ENCODE measurements at places on chromosomes 3 and 15.

GRCh38 chr3:170889630-170890029, 18.8 kb downstream of the EIF5A2 start:
- no peak for DNase-seq

DNA sequence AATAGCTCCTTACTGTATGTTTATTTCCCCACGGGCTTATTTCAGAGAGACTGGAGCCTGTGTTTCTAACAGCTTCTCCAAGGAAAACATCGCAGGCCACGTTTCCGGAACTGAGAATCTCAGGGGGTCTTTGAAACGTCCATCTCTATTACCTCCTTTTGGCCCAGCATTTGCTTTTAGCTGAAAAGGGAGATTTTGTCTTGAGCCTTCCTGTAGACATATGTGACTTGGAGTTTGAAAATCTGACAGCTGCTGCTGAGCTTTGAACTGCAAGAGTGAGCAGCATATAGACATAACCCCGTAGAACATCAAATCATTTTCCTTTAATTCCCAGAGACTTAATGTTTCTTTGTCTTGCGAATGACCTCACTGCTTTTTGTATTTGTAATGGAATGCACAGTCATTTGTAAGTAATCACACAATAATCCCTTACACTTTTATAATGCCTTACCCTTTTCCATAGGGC, 54.6 kb downstream of the LPP start:
- no peak for DNase-seq

- DNase-seq, result no peak
These were observed 68.2 kb upstream of the ARRDC4 start for GRCh38 chr15:97892167-97892938.

GRCh38 chr15:63395730-63396151, 14.1 kb upstream of the CA12 start:
- DNase-seq, result no peak

GRCh38 chr3:171169443-171169842, 142.9 kb upstream of the SLC2A2 start:
- DNase-seq, result no peak

- DNase-seq, result no peak
These were observed 5.8 kb upstream of the HES1 start for GRCh38 chr3:194130188-194130587.

DNA sequence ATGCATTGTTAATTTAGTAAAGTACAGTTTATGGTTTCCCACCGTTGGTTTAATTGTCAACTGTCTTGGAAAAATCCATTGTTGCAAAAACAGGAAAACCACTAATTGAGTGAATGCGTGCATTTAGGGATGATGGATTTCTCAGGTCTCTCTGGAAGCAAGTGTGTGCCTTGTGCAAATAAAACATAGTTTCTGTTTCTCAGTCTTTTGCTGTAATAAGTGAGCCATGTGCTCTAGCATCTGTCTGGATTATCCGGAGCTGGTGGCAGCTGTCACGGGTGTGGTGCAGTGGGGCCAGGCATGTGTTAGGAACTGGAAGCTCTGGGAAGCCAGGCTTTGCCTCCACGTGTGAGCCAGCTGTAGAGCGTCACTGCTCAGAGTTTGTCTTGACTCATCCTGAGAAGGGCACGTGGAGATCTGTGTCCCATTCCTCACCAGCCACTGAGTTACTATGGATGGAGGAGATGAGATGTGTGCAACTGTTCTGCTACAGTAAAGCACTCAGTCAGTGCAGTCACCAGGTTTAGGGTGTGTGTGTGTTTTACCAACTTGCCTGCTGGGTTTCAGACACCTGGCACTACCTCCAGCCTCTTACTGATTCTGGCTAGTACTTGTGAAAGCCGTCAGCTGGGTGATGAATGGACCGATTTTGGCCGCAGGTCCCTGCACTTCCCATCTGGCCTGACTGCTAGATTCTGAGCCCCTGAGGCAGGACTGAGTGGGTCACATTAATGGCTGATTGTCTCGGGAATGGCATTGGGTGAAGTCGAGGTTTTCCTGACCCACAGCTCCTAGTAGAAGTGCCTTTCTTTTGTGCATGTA, 7.2 kb downstream of the APBA2 start:
- DNase-seq, result no peak

GRCh38 chr3:7112523-7113056, 251.7 kb downstream of the GRM7 start:
- no peak for DNase-seq

GRCh38 chr3:48465237-48465530, 18.6 kb downstream of the ATRIP start:
- no peak for DNase-seq

- no peak for DNase-seq
These were observed 127.1 kb downstream of the ASB7 start for GRCh38 chr15:100729461-100729860.

DNA sequence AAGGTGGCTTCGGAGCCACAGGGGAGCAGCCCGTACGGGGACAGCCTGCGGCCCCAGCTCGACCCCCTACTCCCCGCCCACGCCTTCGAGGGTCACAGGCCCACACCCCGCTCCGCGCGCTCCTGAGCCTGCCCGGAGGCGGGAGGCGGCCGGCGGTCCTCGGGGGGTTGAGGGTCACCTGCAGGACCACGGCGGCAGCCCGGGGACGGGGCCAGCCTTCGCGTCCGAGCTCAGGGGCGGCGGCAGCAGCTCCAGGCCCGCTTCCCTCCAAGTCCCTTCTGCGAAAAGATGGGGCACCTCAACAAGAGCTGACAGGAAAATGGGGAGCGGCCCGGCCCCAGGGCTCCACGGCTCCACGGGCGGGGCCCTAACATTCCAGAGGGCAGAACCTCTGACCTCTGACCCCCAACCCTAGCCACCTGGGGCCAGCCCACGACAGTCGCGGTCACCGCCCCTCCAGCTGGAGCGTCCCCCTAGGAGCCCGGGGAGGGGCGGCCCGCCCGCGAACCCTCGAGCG, 428 bp downstream of the LYSMD4 start:
- DNase-seq, result peak; percentile 39

- no peak for DNase-seq
These were observed 40.2 kb upstream of the MEIS2 start for GRCh38 chr15:37140531-37141058.

DNA sequence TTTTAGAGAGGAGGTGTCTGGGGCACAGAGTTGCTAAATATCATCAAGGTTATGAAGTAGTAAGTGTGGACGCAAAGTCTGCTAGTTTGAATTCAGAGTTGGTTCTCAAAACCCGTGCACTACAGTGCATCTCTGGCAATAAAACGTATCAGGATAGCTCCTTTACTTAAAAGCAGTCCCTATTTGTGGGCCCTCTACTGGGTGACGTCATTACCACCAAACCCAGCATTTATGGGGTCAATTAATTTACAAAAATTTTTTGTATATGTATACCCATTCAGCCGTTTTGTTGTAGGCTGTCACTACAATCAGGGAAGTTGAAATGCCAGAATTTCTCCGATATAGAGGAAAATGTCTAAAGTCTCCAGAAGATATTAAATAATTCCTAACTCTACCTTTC, 8.8 kb downstream of the OR4F15 start:
- no peak for DNase-seq

DNA sequence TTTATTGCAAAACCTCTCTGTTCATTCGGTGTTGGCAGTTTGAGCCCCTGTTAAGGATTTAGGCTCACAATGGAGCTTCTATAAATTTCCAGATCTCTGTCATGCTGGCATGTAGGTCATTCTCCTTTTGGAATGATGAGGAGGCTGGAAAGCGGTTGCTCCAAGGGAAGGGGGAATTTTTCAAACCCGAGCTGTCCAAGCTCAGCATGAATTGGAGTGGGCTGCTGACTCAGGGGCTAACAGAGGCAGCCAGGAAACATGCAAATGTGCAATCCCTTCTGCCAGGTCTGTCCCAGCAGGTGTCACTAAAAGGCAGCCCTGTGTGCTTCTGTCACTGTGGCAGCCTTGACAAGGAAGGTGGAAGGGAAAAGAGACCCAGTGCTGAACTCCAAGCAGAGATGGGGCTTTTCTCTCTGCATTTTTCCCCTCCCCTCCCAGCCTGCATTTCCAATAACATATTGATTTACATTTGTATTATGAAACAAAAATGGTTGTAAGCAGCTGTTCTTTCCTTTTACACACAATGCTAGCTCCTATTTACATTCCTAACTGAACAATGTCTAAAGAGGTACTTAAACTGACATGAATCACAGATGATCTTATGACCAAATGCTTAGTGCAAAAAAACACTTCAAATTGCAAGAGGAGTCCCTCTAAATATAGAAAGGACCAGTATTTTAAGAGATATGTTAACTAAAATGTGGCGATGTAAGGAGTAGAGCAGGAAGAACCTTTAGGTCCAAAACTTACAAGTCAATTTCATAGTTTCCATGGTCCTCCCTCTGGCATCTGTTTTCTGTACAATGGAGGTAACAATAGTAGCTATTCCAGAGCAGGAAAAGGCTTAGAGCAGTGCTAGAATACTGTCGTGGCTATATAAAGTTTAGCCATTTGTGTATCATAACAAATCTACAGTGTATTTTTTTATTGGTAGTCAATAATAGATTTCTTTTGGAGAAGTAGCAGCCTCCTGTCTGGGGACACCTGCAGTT, 84.5 kb upstream of the ATP10A start:
- no peak for DNase-seq

DNA sequence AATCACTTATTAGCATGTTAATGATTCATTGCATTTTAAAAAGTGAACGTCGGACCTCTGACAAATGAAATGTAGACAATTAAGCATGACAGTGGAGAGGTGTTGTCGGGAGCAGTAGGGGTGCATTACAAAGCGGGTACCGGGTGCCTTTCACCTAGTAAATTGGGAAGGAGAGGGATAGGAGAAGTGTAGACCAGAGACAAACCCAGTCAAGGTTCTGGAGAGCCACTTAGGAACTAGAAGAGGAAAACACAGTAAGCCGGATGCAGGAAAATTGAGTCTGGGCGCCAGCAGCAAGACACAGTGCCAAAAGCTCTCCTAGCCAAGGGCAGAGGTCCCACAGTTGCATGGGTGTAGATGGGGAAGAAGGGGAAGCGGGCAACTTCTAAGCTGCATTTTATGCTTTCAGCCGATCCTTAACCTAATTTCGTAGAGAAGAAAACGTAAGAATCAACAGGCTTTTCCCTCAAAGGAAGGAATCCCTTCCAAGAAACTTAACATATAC, 3.1 kb upstream of the CERS3 start:
- no peak for DNase-seq

GRCh38 chr15:50181969-50182218, at the start of gene SLC27A2:
TSS of gene SLC27A2 (plus strand) at chr15:50182196. CDS start at chr15:50182428, 232 bp downstream.
- no peak for DNase-seq

- peak; percentile 69 for DNase-seq
These were observed 175.7 kb upstream of the KBTBD8 start for GRCh38 chr3:66822186-66823008.

GRCh38 chr15:71472566-71472965, 337.8 kb upstream of the NR2E3 start:
- DNase-seq, result no peak

DNA sequence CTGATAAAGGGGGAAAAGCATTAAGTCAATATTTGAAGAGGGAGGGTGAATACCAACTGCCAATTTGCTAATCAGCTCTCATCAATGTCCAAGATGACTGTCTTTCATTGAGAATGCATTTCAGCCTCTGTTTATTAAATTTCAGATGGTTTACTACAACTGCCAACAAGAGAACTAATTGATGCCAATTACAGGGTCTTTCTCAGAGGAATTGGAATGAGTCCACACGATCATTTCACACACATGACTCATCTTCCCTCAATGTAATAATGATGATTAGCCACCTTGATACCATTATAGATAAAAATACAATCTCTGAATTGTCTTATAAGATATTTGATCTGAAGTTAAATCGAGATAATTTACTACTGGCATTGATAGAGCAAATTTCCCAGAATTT, 1274.4 kb downstream of the ROBO2 start:
- no peak for DNase-seq

DNA sequence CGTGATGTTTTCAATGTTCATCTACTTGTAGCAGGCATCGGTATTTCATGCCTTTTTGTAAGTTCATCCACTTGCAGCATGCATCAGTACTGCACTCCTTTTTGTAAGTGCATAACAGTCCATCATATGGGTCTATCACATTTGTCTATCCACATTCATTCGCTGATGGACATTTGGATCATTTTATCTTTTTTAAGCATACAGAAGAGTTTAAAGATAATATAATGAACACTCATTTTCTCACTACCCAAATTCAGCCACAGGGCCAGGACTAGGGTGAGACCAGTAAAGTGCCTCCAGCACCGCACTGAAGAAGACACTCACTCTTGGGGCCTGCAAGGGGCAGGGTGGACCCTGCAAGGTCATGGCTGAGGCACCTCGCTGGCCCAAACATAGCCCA, 309.6 kb downstream of the UACA start:
- no peak for DNase-seq

- DNase-seq, result no peak
These were observed 9.2 kb upstream of the SIN3A start for GRCh38 chr15:75460646-75461045.

DNA sequence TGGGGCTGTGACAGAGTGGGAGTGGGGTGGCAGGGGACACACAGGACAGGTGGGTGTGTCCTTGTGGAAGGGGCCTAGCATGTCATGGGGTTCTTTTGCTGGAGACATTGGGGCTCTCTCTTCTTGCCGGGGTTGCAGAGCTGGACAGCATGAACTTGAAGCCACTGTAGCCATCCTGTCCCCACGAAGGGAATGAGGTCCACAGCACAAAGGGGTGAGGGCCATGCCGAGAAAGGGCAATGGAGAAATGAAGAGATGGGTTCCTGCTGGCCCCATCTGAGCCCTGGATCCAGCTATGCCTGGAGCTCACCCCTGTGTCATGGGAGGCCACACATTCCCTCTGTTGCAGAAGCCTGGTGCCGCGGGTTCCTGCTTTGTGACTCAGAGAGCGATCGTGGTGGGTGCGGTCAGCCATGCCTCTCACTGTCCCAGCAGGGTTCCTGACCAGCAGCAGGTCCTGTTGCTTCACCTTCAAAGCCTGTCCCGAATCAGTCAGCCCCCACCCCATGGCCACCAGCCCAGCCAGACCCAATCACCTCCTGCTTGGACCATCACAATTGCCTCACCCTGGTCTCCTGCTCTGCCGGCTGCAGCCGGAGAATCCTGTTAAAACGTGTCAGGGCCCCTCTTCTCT, 50.0 kb downstream of the DNAJB8 start:
- no peak for DNase-seq

GRCh38 chr15:98743177-98743576, 94.8 kb downstream of the IGF1R start:
- DNase-seq, result no peak

DNA sequence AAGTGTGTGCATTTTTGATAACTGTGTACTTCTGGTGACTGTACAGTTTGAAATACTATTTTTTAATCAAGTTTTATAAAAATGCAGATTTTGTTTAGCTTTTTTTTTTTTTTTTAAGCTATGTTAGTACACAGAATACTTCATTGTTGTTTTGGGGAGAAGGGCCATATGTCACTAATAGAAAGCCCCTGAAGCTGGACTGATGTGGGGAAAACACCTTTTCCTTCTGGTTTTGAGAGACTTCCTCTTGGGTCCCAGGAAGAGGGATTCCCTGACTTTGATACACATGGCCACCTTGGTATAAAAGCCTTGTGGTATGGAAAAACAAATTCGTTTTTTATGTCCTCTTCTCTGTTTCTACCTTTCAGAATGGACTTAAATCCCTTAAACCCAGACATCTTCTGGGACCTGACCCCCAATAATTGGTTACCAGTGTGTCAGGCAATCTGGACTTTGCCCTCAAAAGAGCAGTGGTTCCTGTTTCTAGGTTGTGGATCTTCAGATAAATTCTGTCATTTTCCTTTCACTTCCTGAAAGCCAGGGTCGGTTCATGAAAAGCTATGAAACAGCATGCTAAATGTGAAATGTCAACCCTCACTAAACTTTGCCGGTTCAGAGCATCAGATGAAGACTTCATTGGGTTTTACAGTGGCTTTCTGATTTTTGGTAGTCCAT, 31.1 kb upstream of the BLOC1S6 start:
- no peak for DNase-seq

Data from D341Med (cell line).